ENCODE measurements at places on chromosomes 6 and 20.
A peak's percentile ranks its signal among the peaks of the same experiment; 100 is the strongest.

- no peak for DNase-seq
Observed at GRCh38 chr6:131729550-131729949, 18.7 kb upstream of the CTAGE9 start.

DNA sequence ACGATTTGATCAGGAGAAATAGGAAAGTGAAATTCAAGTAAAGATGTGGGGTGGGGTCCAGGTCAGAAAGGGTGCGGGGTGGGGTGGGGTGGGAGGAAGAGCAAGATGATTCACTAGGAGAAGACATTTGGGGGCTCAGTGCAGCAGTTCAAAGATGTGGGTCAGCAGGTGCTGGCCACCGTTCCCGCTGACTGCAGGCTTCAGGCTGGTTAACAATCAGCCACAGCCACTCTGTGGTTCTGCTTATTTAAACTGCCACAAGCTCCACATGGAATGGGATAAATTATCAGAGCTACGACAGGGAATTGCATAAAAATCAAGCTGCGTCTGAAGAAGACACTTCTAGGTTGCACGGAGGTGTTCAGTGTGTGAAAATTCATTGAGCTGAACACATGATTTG, 49.4 kb downstream of the TRAM2 start:
- DNase-seq: no peak

GRCh38 chr20:49122920-49123319, 65.2 kb downstream of the STAU1 start:
- DNase-seq: no peak

DNA sequence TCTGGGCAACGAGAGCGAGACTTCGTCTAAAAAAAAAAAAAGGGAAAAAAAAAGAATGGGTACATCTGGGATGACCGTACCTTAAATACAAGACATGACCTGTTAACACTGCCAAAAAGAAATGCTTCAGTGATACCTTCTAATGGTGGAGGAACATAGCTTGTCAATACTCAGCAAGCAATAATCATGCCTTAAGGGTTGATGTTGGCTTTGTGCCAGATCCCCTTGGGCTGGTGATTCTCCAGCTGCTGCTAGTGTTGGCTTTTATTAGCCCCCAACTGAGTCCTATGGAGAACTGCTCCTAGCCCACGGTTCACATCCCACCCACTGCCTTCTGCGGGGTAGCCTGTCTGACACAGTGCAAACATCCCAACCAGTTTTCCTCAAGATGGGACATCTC, 134.9 kb downstream of the PLCB1 start:
- DNase-seq: no peak

- no peak for DNase-seq
Observed at GRCh38 chr6:165834613-165835259, 171.7 kb upstream of the PDE10A start.

DNA sequence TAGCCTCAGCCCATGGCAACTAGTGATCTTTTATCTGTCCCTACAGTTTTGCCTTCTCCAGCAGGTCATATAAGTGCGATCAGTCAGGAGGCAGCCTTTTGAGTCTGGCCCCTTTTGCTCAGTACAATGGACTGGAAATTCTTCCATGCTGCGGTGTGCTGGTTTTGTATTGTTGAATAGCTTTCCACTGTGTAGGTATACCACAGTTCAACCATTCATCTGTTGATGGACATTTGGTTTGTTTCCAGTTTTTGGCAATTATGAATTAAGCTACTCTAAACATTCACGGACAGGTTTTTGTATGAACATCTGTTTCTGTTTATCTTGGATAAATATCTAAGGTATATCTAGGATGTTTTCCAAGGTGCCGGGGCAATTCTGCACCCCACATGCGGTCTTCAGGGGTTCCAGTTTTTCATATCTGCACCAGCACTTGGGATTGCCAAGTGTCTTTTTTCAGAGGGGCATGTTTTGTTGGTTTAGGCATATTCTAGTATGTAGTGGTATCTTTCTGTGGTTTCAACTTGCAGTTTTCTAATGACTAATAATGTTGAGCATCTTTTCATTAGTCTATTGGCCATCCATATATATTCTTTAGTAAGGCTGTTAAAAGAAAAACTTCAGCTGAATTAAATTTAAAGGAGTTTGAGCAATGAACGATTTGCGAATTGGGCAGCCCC, 141.0 kb downstream of the TFAP2C start:
- no peak for DNase-seq

DNA sequence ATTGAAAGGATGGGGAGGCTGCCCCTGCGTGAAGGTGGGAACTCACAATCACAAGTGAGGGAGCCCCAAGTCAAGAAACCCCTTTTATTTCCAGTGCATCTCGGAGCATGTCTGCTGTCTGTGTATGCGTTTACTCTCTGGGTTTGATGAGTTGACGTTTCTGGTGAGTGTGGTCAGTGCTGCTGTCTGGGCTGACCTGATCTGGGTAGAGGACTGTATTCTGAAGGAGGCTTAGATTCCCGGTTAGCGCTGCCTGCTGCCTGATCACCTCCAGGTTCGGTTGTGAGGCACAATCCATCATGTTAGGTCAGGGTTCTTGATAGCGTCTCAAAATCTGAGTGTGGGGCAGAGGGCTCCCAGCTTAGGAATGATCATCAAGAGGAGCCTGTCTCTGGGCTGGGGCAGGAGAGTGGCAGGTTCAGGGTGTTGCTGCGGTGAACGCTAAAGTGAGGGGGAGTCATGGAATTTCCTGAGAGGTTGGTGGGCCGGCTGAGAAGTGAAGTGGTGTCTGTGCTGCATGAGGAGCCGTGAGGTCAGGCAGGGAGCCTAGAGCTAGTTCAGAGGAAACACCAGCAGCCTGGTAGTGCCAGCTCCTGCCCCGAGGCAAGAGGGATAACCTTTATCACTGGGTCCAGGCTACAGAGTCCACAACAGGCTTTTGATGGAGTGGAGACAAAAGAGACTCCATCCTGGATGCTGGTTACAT, 225.3 kb upstream of the CST7 start:
- peak; percentile 71 for DNase-seq

DNA sequence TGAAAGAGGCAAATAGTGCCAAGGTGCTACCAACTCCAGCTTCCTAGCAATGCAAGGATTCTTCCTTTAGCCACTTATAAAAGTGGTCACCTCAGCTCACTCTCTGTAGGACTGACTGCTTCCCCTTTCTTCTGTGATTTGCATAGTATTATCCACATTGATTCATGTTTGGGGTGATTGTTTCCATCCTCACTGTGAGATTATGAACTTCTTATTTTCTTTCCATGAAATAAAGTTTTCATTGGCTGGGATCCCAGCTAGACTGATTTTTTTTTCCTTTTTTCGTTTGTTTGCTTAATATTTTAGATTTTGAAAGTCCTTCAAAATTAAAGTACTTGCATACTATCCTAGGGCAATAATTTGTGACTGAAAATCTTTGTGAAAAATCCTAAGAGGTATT, 50.5 kb downstream of the EYA4 start:
- no peak for DNase-seq

- DNase-seq: no peak
Observed at GRCh38 chr6:37020812-37021211, 15.4 kb downstream of the FGD2 start.

DNA sequence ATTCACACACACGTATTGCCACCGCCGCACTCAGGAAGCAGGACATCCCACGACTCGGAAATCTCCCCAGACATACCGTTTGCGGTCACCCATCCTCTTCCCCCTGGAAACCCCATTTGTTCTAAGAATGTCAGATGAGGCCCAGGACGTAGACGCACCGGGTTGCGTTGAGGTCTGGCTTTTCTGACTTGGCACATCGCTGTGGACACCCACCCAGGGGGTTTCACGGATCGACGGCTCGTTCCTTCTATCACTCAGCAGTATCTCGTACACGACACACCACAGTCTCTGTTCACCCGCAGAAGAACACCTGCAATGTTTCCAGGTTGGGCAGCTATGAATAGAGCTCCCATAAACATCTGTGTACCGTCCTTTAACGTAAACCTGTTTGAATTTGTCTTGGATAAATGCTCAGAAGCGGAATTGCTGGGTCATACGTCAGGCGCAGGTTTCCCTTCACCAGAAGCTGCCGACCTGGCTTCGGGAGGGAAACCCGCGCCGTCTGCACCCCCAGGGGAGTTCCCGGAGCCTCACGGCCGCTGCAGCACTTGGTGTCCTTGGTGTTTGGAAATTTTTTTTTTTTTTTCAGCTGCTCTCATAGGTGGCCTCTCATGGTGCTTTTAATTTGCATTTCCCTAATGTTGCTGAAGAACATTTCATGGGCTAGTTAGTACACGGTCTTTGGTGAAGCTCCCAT, 9.3 kb upstream of the EEF1A2 start:
- no peak for DNase-seq

GRCh38 chr6:33708516-33709204, 2.8 kb downstream of the UQCC2 start:
- DNase-seq: no peak

DNA sequence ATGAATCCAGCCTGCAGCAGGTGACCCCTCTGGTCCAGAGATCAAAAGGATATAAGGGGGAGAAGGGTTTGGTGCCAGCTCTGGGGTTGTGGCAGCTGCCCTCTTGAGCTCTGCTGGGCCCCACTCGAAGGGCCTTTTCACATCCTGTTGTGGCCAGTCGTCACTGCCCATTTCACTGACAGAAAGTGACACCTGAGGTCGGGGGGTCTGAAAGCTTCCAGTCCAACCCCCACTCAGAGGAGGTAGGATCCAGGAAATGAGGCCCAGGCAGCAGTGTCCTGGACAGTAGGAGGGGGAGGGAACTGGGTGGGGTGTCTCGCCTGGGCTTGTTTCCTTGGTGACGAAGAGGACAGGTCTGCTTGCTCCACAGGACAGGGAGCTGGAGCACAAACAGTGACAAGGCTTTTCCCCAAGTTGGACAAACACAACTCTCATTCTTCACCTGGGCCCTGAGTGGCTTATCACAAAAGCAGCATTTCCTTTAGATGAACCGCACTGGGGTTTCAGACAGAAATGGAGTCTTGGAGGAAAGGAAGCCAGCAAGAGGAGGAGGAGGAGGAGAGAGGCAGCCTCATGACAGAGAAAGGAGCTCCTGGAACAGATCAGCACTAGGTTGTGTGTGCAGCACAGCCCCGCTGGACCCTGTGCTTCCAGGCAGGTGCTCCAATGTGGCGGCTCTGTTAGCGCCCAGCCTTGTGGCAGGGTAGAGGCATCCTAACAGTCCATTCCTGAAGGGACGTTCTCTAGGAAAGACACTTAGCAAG, 11.0 kb downstream of the FRS3 start:
- no peak for DNase-seq

DNA sequence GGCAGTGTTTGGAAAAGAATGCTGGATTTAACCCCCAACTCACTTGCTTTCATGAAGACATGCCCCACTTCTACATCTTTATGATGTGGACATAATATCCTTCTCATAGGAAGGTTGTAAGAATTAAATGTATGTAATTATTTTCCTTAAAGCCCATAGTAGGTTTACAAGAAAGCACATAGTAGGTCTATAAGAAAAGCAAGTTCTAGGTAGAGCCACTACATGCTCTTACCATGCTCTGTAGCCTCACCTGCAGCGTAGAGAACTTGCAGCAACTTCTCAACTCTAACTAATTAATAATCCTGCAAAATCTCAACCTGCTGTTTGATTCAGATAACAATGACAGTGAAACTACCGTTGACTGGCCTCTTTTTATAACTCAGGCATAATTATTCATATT, 288.4 kb downstream of the TSHZ2 start:
- no peak for DNase-seq

DNA sequence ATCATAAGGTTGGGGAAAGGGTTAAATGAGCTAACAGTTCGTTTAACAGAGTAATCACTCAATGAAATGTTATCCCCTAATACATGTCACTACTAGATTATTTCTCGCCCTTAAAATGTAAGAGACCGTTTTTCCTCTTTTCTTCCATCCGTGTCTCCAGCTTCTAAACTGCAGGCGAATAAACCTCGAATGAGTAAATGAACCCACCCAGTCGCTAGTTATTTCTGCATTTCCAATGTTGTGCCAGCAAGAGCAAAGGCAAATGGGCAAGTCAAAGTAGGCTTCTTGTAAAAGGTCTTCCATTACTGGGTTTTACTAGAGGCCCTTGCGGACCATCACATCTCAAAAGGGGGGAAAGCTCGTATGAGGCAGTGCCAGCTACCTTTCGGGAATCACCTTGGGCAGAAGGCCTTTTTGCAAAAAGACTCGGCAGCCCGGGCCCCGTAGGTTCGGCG, 400 bp upstream of the SMAP1 start:
- DNase-seq: no peak

DNA sequence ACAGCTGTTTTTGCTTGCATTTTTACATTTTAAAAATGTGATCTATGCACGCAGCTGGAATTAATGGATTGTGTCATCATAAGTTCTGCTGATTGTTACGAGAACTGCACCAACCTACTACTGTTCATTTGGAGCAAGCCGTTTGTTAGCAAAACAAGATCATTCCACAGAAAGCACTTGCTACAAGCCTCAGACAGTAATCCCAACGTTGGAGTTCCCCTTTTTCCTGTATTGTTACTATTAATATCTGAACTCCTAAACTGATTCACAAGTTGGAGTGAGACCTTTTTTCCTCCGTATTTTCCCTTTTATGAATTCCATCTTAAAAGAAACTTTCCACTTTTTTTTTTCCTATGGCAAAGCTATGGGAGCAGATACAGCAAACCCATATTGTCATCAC, 3.5 kb downstream of the TENT5A start:
- no peak for DNase-seq

DNA sequence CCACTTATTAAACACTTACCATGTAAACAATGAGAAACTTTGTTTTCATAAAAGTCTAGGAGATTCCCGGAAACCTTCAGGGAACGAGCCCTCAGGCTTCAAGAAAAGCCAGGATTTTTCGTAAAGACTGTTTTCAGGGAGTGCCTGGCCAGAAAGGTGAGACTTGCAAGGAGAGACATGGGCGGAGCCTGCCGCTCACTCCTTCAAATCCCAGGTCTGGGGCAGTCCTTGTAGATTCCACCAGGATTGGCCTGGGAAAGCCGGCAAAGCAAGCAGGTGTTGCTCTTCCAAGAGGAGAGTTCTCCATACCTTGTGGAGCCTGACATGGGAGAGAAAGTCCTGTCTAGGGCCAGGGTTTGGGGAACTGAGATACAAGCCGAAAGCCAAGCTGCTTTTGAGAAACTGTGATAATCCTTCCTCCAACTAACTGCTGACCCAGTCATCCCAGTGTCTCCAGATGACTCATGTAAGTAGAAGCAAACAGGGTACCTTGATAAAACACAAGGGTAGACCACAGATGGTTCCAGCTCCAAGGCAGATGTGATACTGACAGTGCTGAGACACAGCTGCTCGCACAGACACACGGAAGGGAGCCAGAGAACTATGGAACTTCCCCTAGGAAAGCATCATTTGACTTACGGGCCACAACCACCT, 69.4 kb upstream of the NAA20 start:
- no peak for DNase-seq

DNA sequence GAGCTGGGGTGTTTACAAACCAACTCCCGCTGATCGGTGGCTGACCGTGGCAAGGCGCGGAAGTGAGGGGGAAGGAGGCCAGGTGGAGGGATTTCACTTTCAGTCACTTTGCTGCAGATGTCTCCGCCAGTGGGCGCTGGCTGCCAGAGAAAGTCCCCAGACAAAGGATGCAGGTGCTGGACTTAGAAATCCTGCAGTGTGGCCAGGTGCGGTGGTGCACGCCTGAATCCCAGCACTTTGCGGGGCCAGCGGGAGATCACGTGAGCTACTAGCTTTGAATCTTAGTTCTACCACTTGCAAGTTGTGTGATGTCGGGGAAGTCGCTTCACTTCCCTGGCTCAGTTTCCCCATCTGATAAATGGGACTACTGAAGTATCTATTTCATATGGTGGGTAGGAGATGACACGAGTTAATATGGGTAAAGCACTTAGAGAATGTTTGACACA, 180.4 kb downstream of the ZNF217 start:
- DNase-seq: no peak

GRCh38 chr20:8935878-8936277, 133.0 kb upstream of the PLCB4 start:
- DNase-seq: no peak

All from mesenteric fat pad (tissue), 1 donor.